ENCODE measurements at places on chromosomes 12 and 14. TPM values are rescaled to one million over a fixed set of nuclear protein-coding genes. Genes with fewer than 3 reads are reported as not detected.

Gene TEX22
- polyA plus RNA-seq: 0.11 TPM

Gene EID3
- 2.2 TPM for polyA plus RNA-seq

Gene RIC8B
- polyA plus RNA-seq: 4.7 TPM

Gene PALS1
- polyA plus RNA-seq: 17.7 TPM

Gene PLCZ1
- not detected for polyA plus RNA-seq

Gene SRP54
- 39.6 TPM for polyA plus RNA-seq

Gene RFLNA
- not detected for polyA plus RNA-seq

Gene PRIMA1
- polyA plus RNA-seq: not detected

Gene CLEC1B
- polyA plus RNA-seq: not detected

Gene ALDH1L2
- polyA plus RNA-seq: 21.1 TPM

Gene TRIM9
- 0.24 TPM for polyA plus RNA-seq

Gene SOCS2
- polyA plus RNA-seq: 13.5 TPM

Gene WIF1
- polyA plus RNA-seq: not detected

Gene PTPRQ
- 0.80 TPM for polyA plus RNA-seq

Gene NAV3
- 25.5 TPM for polyA plus RNA-seq

Gene RND1
- 0.26 TPM for polyA plus RNA-seq

Gene PZP
- not detected for polyA plus RNA-seq

Gene LRRC43
- 0.19 TPM for polyA plus RNA-seq

Gene EPYC
- not detected for polyA plus RNA-seq

Gene ANKS1B
- not detected for polyA plus RNA-seq

Gene AMIGO2
- 20.1 TPM for polyA plus RNA-seq

Gene KRT75
- polyA plus RNA-seq: not detected

Gene TEX52
- polyA plus RNA-seq: not detected

Gene DDN
- polyA plus RNA-seq: 0.22 TPM

Gene CLEC4D
- not detected for polyA plus RNA-seq

Gene APOF
- not detected for polyA plus RNA-seq

Gene FAIM2
- 5.3 TPM for polyA plus RNA-seq

Gene TIMELESS
- polyA plus RNA-seq: 7.3 TPM

Gene NINJ2
- not detected for polyA plus RNA-seq

Gene TMEM63C
- polyA plus RNA-seq: not detected

Gene USP30
- polyA plus RNA-seq: 11.2 TPM

Gene FSCB
- polyA plus RNA-seq: not detected

Gene OVCH1
- polyA plus RNA-seq: 0.05 TPM

Gene FICD
- polyA plus RNA-seq: 4.2 TPM

Gene CEBPE
- polyA plus RNA-seq: not detected

Gene SPTSSA
- polyA plus RNA-seq: 26.2 TPM

Gene CYP27B1
- 0.80 TPM for polyA plus RNA-seq

Gene SLC4A8
- 3.1 TPM for polyA plus RNA-seq

Gene NID2
- polyA plus RNA-seq: 278 TPM

Gene CD69
- polyA plus RNA-seq: not detected

Gene ST8SIA1
- polyA plus RNA-seq: not detected

Gene RAB5B
- polyA plus RNA-seq: 85.6 TPM

Gene HOXC11
- not detected for polyA plus RNA-seq

Measured in IMR-90 (cell line).